ENCODE measurements at places on chromosomes 7 and 10.

GRCh38 chr7:124429923-124430322 is 335.7 kb downstream of the GPR37 start:
- DNase-seq: no peak

DNA sequence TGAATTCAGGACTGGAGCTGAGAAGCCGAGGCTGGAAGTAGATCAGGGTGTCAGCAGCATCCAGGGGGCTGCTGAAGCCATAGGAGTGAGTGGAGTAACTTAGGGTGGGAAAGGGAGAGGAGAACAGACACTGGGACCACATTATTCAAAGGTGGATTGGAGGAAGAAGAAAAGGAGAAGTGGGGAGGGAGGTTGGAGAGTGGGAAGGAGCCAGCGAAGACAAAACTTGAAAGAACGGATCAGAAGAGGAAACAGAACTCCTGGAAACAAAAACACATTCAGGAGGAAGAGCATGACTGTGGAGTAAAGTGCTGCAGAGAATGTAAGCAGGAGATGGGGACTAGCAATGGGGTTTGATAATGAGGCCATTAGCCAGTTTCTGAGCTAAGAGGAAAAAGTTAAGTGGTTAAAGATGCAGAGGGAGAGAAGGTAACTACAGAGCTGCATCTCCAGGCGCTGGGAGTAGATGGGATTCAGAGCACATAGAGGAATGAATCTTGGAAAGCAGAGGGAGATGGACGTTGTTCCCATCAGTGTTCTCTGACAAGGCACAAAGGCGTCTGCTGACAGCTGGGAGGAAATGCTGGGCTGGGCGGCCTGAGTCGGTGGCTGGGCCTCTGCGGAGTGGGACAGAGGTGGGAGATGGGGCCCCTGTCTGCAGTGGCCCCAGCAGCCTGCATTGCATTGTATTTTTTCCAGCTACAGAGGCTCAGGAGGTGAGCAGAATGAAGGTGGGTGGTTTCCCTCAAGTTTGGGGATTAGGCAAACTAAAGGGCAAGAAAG is 63.1 kb upstream of the LEP start:
- no peak for DNase-seq

DNA sequence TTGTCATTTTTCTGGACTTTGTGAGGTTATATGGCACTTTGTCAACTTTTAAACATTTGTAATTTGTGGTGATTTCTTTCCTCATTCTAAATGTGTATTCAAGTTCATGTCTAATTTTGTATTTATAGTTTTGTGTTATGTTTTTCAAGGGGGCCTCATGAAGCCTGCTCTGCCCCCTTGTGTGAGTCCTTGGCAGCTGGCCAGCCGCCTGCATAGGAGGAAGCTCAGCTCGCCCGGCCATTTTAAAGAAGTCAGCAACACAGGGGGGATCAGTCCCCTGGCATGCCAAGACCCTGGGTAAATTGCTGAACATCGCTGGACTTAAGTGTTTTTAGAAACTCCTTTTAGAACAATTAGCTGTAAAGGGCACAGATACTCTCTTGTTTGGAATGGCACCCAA is 123.0 kb downstream of the ANLN start:
- DNase-seq: no peak

DNA sequence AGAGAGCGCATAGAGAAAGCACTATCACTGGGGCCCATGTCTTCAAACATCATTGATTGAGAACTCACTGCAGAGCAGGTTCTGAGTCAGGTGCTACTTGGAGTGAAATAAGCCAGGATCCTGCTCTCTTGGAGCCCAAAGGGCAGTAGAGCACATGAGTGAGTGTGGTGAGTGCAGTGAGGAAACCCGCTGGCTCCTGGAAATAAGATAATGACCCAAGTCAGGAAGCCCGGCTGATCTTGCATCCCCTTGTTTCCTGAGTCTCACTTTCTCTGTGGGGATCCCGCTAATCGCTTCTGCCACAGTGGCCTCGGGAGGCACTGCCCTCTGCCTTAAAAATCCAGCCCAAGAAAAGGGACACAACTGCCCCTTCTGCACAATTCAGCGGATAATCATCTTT is 7.1 kb upstream of the FAM107B start:
- DNase-seq: no peak

DNA sequence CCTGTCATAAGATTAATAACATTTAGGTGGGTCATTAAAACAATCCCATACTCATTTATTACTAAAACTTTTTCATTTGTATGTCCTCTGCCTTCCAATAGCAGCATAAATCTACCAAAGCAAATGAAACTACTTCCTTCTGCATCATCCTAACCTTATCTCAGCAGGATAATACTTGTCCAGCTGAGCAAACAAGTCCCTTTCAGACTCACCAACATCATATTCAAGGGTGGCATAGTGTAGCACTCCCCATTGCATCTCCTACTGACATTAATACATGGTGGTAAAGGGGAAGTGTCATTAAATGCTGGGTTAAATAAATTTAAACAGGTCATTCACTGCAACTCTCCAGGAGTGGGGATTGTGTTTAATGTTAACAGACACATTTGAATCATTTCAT is 3.4 kb upstream of the MINDY3 start:
- DNase-seq: no peak

- DNase-seq: peak; percentile 46
Observed at GRCh38 chr10:43221419-43222209, 45.3 kb downstream of the RASGEF1A start.

DNA sequence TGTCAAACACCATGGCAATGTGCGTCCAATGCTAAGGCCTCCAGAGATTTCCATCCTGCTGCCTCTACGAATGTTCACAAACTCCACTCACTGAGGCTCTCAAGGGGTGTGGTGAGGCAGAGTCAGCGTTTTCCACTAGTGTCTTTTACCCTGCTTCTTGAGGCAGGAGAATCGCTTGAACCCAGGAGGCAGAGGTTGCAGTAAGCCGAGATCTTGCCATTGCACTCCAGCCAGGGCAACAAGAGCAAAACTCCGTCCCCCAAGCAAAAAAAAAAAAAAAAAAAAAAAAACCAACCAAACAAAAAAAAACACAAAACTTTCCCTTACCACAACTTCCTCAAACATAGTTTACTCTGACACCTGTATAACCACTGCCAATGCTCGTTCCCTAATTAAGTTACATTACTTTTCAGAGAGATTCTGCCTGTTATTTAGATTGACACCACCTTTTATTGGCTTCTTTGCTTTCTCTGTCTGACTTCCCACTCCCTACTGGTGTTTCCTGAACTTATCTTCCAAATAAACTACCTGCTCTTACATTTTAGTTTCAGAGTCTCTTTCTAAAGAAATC is 102.1 kb upstream of the ZNF746 start:
- DNase-seq: no peak

- DNase-seq: no peak
Observed at GRCh38 chr7:27532314-27532713, 130.4 kb downstream of the HIBADH start.

- DNase-seq: no peak
Observed at GRCh38 chr7:134630893-134631292, 15.8 kb upstream of the BPGM start.

- DNase-seq: no peak
Observed at GRCh38 chr10:62843600-62843999, 27.4 kb upstream of the EGR2 start.

DNA sequence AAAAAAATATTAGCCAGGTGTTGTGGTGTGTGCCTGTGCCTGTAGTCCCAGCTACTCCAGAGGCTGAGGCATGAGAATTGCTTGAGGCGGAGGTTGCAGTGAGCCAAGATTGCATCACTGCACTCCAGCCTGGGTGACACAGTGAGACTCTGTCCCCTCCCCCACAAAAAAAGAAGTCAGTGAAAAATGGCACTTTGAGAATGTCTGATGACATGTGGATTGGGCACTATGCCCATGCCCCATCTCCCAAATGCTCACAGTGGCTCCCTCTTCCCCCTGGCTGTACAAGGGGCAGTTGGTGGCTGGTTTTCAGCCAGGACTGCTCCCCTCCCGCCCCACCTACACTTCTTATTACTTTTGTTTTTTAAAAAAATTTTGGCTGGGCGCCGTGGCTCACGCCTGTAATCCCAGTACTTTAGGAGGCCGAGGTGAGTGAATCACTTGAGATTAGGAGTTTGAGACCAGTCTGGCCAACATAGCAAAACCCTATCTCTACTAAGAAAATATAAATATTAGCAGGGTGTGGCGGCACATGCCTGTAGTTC is 26.1 kb downstream of the IL15RA start:
- DNase-seq: no peak

- no peak for DNase-seq
Observed at GRCh38 chr10:121974019-121974534, 940 bp downstream of the NSMCE4A start.

DNA sequence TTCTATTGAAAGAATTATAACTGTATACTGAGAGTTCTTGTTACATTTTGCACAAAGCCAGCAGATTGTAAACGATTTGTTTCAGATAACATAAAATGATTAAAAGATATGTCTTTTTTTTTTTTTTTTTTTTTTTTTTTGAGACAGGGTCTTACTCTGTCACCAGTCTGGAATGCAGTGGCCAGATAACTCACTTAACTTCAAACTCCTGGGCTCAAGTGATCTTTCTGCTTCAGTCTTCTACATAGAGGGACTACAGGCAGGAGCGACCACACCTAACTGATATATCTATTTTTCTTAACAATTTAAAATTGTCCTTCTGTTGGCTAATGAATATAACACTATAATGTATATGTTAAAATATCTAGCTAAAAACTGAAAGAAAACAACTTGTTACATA is 317.3 kb upstream of the CACNA2D1 start:
- DNase-seq: no peak

DNA sequence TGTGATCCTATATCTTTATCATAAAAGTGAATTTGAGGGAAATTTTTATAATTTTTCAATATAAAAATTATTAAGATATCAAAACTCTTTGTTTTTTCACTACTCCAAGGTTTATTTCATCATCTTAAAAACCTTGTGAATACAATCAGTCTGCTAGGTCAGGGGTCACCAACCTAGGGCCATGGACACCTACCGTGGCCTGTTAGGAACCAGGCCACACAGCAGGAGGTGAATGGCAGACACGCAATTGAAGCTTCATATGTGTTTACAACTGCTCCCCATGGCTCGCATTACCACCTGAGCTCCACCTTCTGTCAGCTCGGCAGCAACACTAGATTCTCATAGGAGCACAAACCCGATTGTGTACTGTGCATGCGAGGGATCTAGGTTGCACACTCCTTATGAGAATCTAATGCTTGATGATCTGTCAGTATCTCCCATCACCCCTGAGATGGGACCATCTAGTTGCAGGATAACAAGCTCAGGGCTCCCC is 271.2 kb upstream of the C7orf33 start:
- DNase-seq: no peak

- DNase-seq: no peak
Observed at GRCh38 chr10:115045499-115045898, 47.7 kb upstream of the ATRNL1 start.

GRCh38 chr7:19519443-19520021 is 189.3 kb downstream of the POLR1F start:
- no peak for DNase-seq

DNA sequence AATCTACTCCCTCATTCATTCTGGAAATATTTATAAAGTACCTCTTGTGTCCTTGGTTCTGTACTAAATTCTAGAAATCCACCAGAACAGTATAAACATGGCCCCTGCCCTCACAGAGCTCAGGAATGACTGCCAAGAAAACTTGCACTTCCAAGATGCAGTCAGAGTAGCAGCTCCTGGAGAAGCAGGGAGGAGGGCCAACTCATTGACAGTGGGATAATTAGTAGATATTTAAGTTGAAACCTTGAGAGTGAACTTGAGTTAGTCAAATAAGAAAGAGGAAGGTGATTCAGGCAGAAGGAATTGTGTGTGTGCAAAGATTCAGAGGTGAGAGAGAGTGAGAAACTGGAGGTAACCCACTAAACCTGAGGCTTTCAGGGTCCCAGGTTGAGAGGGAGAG is 182.2 kb upstream of the INHBA start:
- no peak for DNase-seq

GRCh38 chr7:36513393-36513792 is 123.7 kb downstream of the ANLN start:
- no peak for DNase-seq

DNA sequence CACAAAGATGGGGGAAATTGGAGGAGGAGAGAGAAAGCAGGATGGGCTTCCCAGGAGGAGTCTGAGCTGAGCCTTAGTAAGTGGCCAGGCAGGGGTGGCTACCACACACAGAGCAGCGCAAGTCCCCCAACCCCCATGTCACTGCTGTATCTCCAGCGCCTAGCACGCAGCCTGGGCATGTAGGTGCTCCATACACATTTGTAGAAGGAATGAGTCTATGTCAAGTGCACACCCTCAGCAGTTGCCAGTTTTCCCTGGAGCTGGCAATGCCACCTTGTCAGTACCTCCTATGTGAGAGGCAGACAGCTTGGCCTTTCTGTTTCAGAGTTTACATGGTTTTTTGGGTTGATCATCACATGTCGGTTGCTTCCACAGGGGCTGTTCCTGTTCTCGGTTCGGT is 116.1 kb downstream of the CLEC2L start:
- DNase-seq: no peak

GRCh38 chr10:104308439-104308903 is 29.8 kb downstream of the ITPRIP start:
- DNase-seq: peak; percentile 57

DNA sequence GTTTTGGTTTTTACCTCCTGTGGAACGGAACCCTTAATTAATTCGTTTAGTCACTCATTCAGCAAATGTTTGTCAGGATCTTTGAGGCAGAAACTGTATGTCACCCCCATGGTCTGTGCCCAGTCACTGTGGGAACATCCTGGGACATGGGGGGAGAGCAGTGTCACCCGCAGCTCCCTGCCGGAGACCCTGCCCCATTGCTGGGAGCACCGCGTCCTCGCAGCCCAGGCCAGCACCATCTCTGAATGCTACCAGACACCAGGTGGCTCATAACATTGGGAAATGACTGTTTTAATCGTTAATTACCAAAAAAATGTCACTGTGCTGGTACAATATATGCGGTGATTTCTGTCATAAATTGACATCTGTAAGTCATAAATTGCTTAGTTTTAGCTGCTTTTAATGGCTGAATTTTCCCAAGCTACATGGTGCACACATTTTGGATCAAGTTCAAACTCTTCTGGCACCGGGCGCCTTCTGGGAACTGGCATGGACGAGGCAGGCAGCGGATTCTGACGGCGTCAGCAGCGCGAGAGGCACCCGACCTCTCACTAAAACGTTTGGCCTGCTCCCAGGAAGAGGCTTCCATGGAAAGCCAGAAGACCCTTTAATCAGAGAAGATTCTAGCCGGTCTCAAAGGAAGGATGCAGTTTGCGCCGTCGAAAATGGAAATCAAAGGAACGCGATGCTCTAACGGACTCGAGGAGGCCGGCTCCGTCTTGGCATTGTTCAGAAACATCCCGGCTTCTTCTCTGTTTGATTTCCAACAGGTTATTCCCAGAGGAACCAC is 184.2 kb downstream of the ADARB2 start:
- DNase-seq: no peak

GRCh38 chr7:23532490-23533237 is 883 bp upstream of the TRA2A start:
- DNase-seq: no peak

- no peak for DNase-seq
Observed at GRCh38 chr7:81120803-81121202, 202.0 kb upstream of the SEMA3C start.

GRCh38 chr10:131027256-131027655 is 284.3 kb downstream of the TCERG1L start:
- no peak for DNase-seq
